ENCODE measurements at places on chromosomes 6 and 20. TPM values are rescaled to one million over a fixed set of nuclear protein-coding genes. Genes with fewer than 3 reads are reported as not detected.

Gene RAB32
- 1.3 TPM for total RNA-seq

Gene SLC26A8
- total RNA-seq = not detected

Gene CDSN
- not detected for total RNA-seq

Gene SLCO4A1
- total RNA-seq = 49.8 TPM

Gene LHFPL5
- not detected for total RNA-seq

Gene HLA-DQA1
- 13.3 TPM for total RNA-seq

Gene KCNQ5
- 12.6 TPM for total RNA-seq

Gene ID1
- 4.0 TPM for total RNA-seq

Gene LGSN
- not detected for total RNA-seq

Gene ARFGEF3
- 0.22 TPM for total RNA-seq

Gene MRS2
- total RNA-seq = 30.7 TPM

Gene TRIM10
- 0.05 TPM for total RNA-seq

Gene ALDH8A1
- 1.6 TPM for total RNA-seq

Gene DOK5
- 27.7 TPM for total RNA-seq

GRCh38 chr6:124694139-124694705 is 268.0 kb upstream of the RNF217 start:
- no peak for DNase-seq

- no peak for DNase-seq
Observed at GRCh38 chr6:25302151-25302550, 23.0 kb downstream of the CARMIL1 start.

- DNase-seq = no peak
Observed at GRCh38 chr6:17719323-17720041, 12.8 kb upstream of the NUP153 start.

- DNase-seq = no peak
Observed at GRCh38 chr6:96613291-96613999, 50.5 kb downstream of the FHL5 start.

GRCh38 chr6:145816392-145816791 is 1.8 kb upstream of the FBXO30 start:
- DNase-seq = no peak

GRCh38 chr20:44896583-44896982 is 11.1 kb downstream of the YWHAB start:
- no peak for DNase-seq

DNA sequence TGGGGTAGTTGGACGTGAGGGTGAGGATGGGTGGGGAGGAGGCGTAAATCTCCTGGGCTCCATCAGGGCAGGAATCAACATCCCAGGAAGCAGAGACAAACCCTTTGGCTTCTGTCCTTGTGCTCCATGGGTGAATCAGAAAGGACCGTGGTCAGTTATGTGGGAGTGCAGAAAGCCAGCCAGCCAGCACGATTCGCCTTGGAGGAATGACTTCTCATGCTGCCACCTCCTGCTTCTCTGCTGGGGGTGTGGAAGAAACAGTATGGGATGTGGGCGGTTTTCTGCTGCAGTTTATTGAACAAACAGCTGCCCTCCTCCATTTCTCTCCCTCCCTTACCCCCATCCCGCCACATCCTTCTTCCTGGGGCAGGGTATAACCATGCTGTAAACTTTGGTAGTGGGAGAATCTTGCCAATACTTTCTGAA is 214.5 kb downstream of the SOX4 start:
- no peak for DNase-seq

- no peak for DNase-seq
Observed at GRCh38 chr20:56554869-56555268, 21.8 kb downstream of the FAM209B start.

DNA sequence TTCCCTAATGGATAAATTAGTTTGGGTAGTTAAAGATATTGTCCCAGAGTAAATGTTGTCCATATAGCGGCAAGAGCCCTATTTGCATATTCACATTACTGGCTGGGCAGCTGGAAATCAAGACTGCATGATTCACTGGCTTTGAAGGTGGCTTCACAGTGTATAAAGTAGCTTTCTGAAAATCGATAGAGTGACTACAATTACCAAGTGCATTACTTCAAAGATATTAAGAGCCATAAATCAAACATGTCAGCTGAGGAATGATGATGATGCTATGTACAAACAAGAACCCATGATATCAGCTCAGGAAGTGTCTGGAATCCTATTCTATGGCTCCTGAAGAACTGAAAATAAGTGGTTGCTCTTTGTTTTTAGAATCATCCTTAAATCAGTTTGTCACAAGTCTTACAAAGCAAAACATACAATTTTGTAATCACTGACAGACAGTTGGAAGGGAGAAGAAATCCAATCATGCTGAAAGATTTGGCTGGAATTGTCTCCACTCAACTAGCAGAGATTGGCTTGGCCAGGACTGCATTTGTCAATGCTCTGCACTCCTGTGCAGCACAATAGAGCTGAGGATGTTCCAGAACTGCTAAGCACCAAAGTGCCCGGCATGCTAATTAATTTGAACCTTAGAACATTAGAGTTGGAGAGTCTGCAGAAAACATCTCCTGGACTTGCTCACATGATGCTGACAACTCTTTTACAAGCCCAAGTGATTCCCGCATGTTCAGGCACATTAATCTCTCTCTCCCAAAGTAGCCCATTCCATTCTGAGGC is 77.9 kb upstream of the B3GAT2 start:
- no peak for DNase-seq

GRCh38 chr6:97841763-97842162 is 558.7 kb upstream of the MMS22L start:
- DNase-seq = no peak

GRCh38 chr6:38518511-38519304 is 121.0 kb downstream of the BTBD9 start:
- no peak for DNase-seq

GRCh38 chr6:1131285-1132079 is 180.4 kb upstream of the FOXQ1 start:
- no peak for DNase-seq

DNA sequence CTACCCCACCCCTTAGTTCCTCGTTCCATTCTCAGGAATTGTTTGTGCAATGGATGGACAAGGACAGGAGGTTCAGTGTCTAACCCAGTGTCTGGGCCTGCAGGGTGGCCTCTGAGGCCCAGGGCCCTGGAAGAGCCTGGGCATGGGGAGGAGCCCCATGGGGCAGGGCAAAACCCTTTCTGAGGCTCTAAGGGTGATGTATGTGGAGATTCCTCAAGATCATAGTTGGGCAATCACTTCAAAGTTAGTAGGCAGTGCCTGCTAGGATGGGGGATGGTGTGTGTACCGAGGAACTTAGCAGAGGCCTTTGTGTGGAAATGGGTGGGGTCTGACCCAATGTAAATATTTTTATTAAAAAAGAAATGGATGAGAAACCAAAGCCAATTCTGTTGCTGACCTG is 6.7 kb upstream of the C2 start:
- DNase-seq = no peak

DNA sequence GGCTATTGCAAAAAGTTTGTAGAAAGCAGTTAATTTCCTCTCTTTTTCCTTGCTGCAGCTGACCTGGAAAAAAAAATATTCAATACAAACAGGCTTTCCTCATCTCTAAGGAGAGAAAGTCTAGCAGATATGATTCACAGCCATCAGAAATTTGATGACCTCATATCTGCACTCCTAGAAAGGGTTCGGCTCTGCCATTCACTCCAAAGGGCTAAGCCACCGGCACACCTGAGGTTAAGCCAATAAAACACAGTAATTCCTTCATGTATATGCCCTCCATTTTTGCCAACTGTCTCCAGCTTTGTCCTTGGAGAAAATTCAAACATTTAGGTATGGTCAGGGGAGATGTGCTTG is 18.7 kb upstream of the LY86 start:
- no peak for DNase-seq

- no peak for DNase-seq
Observed at GRCh38 chr6:111573892-111574797, 31.5 kb downstream of the TRAF3IP2 start.

- DNase-seq = no peak
Observed at GRCh38 chr6:50661636-50662035, 51.7 kb upstream of the TFAP2D start.

- DNase-seq = no peak
Observed at GRCh38 chr20:48821261-48821920, 6.4 kb downstream of the PREX1 start.

- no peak for DNase-seq
Observed at GRCh38 chr6:24323632-24324337, 34.1 kb downstream of the DCDC2 start.

GRCh38 chr6:55033016-55033546 is 141.2 kb upstream of the HCRTR2 start:
- no peak for DNase-seq

GRCh38 chr6:16759181-16759645 is 2.0 kb downstream of the ATXN1 start:
- no peak for DNase-seq

GRCh38 chr20:25491446-25492038 is 84.1 kb downstream of the GINS1 start:
- DNase-seq = no peak

GRCh38 chr20:31712112-31712553 is 10.5 kb downstream of the BCL2L1 start:
- DNase-seq = no peak

GRCh38 chr6:8707956-8708772 is 272.8 kb upstream of the SLC35B3 start:
- no peak for DNase-seq

DNA sequence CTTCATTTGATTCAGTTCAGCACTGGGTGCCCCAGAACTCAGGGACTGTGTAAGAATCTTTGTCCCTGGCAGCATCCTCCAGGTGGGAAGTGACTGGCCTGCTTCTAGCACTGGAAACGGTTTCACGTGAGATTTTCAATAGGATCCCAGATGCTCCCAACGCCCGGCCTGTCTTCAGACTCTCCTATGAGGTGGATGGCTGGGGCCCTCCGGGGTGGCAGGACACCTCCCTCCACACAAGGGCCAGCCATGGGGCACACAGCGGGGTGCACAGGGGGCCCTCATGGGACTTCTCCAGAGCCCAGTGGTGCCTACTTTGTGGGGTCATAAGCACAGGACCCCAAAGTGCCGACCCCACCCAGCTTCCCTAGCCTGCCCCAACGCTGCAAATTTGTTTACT is 72.8 kb downstream of the SMOC2 start:
- DNase-seq = no peak

Measured in activated T-helper 1 cell treated with anti-CD3 and anti-CD28 coated beads, Interleukin-12 subunit alpha, Interleukin-12 subunit beta, Interleukin-2, Interleukin-4 antibody, amounts not matched to agents 30 ng/mL and 10 ng/mL and 1 ng/mL, durations not matched to agents 14 hours and 24 hours and 36 hours (primary cell).